ENCODE measurements at places on chromosomes 4 and X.

GRCh38 chr4:144705601-144706590, 59.9 kb downstream of the HHIP start:
- DNase-seq = no peak

GRCh38 chr4:107618656-107619055, 101.4 kb downstream of the PAPSS1 start:
- DNase-seq = no peak

DNA sequence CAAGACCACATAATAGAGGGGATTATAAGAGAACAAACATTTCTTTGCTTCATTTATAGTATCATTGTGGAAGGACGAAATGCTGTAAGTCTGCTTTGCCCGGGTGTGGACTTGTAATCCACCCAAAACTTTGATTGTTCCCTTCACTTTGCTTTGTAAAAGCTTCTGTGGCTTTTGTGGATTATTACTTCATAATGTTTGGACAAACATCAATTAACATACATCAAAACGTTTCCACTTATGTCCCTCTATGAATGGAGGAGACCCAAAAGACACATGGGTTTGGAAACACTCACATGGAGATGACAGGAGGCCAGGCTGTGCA, 415.4 kb downstream of the SPRY1 start:
- no peak for DNase-seq

- DNase-seq = no peak
Measured at GRCh38 chr4:183905081-183905592, at the start of gene STOX2. STOX2 (plus strand) TSS chr4:183905307; CDS start chr4:183906791, 1,484 bp downstream.

DNA sequence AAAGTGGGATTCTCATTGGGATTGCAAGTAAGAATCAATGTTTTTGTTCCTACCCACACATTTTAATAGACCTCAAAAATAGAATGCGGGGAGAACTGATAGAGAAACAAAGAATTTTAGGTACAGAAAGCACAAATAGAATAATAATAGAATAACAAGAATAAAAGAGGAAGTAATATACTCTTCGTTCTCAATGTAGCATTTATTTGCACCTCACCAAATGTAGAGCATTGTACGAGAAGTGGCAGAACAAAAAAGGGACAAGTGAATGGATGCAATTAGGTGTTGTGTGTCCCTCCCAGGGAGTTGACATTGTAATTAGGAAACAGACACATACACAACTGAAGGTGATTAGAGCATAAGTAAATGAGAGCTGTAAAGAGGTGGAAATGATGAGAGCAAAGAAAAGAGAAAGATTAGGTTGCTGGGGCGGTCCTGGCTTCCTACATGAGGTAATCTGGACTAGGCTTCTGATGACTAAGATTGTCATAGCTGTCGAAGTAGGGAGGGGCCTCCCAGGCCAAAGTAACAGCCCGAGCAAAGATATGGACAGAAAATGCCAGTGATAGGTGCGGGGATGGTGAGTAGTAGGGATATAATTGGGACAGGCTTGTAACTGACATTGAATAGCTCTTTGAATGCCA, 10.4 kb downstream of the RAB9A start:
- no peak for DNase-seq

GRCh38 chr4:54709400-54709799, 51.6 kb downstream of the KIT start:
- DNase-seq = no peak

GRCh38 chr4:9994246-9994847, 26.9 kb downstream of the SLC2A9 start:
- DNase-seq = no peak

Measured in LoVo (cell line).